Upper lobe of left lung (tissue), 6 donors: ENCODE measurements at places on chromosomes 12 and 14. TPM values are rescaled to one million over a fixed set of nuclear protein-coding genes. Genes with fewer than 3 reads are reported as not detected.

DNA sequence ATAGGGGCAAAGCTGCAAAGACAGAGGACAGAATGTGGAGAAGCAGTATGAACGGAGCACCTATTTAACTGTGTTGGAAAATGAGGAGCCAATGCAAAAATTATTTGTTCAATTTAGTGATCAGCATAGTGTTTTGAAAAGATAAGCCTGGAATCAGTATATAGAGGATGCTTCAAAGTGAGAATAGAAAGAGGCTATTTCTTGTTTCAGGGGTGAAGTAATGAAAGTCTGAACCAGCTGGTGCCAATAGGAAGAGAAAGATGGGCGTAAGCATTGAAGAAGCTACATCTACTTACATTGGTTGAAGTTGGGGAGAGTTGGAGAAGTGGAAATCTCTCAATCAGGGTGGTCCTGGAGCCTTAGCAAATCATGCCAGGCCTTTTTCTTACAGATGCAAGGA lies 77.3 kb upstream of the SLC38A4 start:
- DNase-seq: no peak

BICDL1 gene
- total RNA-seq: 16.5 TPM

GRCh38 chr14:63565448-63565847 lies 22.3 kb upstream of the PPP2R5E start:
- DNase-seq: no peak

- DNase-seq: no peak
Observed at GRCh38 chr12:19125325-19125724, 4.2 kb upstream of the PLEKHA5 start.

DNA sequence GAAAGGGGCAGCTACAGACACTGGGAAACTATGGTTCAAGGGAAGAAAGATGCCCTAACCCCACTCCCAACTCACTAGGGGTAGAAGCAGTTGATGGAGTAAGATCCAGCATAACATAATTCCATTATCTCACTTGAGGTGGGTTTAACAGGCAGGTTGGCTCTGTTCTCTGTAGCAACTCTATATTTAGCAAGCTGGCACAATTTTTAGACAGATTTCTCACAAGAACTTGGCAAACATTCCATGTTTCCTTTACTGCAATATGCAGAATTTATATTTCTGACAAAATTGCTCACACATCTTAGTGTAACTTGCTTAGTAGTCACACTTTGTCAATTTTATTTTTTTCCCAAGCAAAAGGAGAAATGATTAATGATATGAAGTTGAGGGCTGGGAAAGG lies 475.4 kb downstream of the RMST start:
- DNase-seq: no peak

LRRC10 gene
- total RNA-seq: not detected

ASB2 gene
- 0.76 TPM for total RNA-seq

SNX6 gene
- total RNA-seq: 47.0 TPM

GSC gene
- not detected for total RNA-seq

DNA sequence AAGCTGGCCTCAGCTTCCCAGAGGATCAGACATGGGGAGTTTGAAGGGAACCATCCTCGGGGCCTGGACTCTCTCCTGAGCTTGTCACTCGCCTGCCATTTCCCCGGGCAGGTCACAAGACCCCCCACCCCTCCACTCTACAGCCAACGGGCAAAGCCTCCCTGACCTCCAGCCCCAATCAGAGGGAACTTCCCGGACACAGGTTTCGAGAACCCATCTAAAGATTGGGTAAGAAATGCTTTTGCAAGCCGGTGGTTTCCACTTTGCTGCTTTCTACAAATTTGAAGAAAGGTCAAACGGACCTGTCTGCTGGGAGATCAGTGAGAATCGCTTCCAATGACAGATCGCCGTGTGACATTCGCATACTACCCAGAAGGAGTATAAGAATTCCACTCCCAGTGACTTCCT lies 89.6 kb downstream of the SCARB1 start:
- DNase-seq: no peak

DNA sequence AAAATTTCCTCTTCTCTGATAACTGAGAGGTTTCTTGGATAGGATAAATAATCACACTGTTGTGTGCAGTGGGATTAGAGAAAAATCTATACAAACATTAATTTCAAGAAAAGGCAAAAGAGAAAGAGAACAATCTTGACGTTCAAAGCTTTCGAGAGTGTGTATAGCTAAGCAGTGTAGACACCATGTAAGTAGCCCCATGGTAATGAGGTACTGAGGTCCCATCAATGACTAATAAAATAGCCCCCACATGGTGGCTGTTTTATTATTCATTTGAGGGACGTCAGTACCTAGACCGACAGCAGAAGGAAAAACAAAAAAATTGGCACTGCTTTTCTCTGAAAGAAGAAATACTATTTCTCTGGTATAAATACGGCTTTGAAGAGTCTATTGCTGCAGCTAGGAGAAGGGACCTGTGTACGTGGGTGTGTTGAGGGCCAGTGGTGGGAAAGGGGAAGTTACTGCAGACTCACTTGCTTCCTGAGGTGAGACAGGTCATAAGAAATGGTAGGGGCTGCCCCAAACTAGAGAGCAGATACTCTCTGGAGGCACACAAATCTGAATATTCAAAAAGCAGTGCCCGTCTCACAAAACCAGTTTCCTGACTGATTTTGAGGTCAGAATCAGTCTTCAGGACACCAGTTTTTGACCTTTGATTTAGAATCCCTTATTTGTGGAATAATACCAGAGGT lies 339.8 kb downstream of the EMP1 start:
- no peak for DNase-seq

DNA sequence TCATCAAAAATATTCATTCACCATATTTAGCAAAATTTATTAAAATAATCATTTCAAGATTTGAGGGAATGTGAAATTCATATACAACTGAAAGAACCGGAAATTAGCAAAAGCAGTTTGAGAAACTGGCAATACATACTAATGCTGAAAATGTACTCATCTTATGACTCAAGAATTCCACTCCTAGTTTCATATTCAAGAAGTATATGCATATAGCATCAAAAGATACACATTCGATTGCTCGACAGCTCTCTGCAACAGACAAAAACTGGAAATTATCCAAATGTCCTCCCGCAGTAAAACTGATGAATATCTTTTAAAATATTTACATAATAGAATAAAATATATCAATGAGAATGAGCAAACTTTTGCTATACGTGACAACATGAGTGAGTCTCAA lies 189.2 kb upstream of the MGAT4C start:
- DNase-seq: no peak

DNA sequence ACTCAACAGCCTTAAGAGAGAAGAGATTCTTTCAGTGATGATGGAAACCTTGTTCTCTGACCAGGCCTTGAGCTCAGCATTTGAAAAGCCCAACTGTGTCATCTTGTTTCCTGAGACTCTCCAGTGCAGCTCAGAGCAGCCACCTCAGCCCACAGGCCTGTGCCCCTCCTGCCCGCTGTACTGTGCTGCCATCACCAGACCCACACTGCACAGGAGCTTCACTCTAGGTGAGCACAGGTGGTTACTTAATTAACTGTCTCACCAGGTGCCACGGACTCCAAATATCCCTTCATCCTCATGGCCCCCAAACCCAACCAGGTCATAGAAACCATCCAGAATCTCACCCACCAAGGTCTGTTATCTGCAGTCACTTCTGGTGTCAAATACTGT lies 51.3 kb downstream of the JAG2 start:
- DNase-seq: peak; percentile 18

CCDC177 gene
- not detected for total RNA-seq

RNASE8 gene
- not detected for total RNA-seq

DNA sequence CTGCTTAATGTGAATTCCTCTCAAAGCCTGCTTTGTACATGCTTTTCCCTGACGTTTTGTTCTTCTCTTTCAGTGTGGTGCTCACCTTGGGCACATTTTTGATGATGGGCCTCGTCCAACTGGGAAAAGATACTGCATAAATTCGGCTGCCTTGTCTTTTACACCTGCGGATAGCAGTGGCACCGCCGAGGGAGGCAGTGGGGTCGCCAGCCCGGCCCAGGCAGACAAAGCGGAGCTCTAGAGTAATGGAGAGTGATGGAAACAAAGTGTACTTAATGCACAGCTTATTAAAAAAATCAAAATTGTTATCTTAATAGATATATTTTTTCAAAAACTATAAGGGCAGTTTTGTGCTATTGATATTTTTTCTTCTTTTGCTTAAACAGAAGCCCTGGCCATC lies 184.6 kb downstream of the MSRB3 start:
- DNase-seq: peak; percentile 62

- DNase-seq: no peak
Observed at GRCh38 chr12:68831272-68831671, 23.3 kb downstream of the MDM2 start.

GRCh38 chr12:52684431-52684830 lies 4.2 kb upstream of the KRT1 start:
- no peak for DNase-seq

GRCh38 chr12:26031827-26032226 lies 73.3 kb downstream of the RASSF8 start:
- no peak for DNase-seq

TMEM132C gene
- total RNA-seq: 1.1 TPM

DNA sequence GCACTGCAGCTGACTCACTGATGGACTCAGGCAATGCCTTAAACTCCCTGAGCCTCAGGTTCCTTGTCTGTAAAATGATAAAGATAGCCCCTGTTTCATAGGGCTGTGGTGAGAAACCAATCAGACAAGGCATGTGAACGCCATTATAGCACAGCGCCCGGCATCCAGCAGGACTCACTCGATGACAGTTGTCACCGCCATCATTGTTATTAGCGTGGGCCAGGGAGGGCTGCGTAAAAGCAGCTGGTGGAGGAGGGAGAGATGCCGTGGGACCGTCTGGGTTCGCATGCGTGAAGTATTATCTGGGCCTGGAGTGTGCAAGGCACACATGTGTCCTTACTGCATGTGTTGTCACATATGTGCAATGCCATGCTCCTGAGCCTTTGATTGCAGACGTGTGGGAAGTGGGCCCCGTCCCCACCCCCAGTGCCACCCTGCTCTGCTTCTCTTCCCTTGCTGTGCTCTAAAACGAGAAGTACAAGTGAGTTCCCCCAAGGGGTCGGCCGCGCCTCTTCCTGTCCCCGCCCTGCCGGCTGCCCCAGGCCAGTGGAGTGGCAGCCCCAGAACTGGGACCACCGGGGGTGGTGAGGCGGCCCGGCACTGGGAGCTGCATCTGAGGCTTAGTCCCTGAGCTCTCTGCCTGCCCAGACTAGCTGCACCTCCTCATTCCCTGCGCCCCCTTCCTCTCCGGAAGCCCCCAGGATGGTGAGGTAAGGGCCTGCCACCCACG lies at the start of gene PTPN6:
PTPN6 (plus strand) TSS at position 546 of the 730 bp plus-strand sequence; CDS start at position 703, 157 bp downstream.
- peak; percentile 92 for DNase-seq

GRCh38 chr14:37972941-37973887 lies 234.5 kb upstream of the SSTR1 start:
- no peak for DNase-seq

DNA sequence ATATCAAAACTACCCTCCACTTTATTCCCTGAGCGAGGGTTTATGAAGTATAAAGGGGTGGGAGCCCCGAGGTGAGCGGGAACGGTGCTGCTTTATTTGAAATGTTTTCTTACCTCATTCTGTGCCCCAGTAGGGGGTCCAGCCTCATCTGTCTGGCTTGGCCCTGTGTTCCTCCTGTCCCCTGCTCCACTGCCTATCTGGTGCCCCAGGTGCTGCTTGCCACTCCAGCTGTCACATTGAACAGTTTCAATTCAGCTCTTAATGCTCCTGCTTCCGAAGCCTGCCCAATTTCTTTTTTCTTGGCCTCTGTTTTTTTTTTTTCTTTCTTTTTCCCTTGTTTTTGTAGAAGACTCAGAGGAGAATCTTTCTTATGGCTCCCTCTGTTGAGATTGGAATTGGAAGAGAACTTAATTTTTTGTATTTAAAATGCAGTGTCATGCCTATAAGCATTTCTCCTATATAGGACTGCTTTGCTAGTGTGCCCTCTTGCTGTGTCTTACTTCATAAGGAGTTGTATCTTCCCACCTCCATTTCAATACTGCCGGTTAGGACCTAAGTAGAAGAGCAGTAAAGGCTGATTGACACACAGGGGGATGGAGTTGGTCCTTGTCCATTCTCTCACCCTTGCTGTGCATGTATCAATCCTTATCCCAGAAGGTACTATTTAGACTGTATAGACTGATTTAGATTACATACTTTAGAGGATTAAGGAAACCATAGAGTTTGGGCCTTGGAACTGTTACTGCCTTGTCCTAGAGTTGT lies 2.3 kb downstream of the ATXN7L3B start:
- no peak for DNase-seq

- no peak for DNase-seq
Observed at GRCh38 chr12:128052331-128052730, 214.6 kb upstream of the TMEM132C start.

DNA sequence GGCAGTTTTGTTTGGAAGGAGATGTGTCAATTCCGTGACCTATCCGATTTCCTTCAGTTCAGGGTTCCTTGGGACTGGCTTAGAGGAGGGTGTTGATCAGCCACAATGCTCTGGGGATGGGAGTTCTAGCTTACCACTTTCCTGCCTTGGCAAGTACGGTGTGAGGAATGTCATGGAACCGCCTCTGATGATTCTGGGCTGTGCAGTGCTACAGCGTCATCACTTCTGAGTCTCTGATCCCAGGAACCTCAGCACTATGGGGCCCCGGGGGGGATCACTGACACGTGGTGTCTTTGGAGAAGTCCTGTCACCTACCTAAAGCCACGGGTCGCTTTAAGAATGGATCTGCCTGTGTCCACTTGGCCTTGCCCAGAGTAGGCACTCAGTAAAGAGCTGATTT lies 271.5 kb upstream of the FKBP4 start:
- no peak for DNase-seq

GRCh38 chr14:24840204-24840893 lies 206.4 kb upstream of the GZMB start:
- no peak for DNase-seq

DNA sequence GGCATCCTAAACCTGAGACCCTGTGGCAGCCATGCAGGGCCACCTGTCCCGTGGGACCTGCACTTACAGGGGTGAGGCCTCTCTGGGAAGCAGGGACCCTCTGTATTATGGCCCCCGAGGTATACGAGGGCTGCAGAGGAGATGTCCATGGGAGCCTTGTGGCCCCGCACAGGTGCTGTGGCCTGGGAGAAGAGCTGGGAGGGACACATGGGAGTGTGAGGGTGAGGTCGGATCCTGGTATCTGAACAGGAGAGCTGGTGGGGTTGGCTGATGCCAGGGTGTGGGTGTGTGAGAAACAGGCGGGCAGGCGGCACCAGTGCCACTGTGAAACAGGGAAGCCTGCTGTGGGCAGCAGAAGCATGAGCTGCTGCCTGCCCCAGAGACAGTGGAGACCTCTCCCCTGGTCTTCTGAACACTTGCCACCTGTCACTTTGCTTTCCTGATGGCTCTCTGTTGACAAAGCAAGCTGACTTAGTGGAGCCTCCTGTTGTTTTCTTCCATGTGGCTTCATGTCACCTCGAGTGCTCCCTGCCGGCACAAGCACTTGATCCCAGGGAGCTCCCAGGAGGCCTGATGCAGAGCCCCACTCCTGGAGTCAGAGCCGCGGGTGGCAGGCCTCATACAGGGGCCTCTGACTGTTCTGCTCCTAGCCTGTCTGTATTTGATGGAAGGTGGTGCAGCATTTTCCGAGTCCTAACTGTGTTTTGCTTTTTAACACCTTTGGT lies 19.8 kb upstream of the AMN start:
- DNase-seq: no peak

GRCh38 chr14:75365116-75365515 lies 62.7 kb upstream of the JDP2 start:
- no peak for DNase-seq
